ENCODE measurements at places on chromosomes 13 and 19.

DNA sequence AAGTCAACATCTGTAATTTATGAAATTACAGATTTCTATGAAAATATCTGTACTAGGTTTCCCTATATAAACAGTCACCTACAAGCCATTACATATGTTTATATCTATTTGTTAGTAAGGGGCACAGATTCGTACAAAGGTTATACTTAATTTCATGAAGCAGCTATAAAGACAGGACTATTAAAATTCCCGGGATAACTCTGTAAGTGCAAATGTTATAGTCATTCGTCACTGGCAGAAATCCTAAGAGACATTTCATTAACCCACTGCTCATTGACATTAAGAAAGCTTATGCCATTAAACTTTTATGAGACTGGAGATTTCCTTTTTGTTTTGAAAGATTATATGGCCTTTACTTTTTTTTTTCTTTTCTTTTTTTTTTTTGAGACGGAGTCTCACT lies 122.9 kb downstream of the MYO16 start:
- DNase-seq: peak; percentile 43

DNA sequence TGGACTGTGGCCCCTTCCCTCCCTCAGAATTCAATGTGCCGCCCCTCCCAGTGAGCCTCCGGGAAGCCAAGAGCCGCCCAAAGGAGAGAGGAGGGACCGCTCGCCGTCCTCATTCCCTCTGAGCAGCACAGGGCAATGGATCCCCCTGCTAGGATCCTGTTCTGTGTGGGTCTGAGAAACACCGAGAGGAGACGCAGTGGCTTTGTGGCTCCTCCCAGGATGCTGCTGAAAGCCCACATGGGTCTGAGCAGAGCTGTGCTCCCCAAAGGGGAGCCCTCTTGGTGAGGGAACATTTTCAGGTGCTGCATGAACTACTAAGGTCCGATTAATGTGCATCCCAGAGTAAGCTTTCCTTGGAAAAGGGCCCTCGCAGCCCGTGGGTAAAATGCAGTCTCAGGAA lies 30.4 kb downstream of the DHRS12 start:
- no peak for DNase-seq

GRCh38 chr13:50441130-50441529 lies 402.4 kb downstream of the DLEU7 start:
- no peak for DNase-seq

DNA sequence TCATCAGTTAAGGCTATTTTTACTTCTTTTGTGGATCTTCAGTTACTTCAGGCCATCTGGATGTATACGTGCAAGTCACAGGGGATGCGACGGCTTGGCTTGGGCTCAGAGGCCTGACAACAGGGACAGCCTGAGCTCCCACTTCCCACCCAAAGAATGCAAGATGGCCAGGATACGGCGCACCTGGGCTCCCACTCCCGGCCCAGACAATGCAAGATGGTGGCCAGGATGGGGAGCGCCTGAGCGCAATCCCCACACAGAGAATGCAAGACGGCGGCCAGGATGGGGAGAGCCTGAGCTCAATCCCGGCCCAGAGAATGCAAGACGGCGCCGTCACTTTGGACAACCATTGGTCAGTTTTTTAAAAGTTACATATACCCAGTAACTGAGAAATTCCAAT lies 25.3 kb upstream of the MIER2 start:
- DNase-seq: no peak

DNA sequence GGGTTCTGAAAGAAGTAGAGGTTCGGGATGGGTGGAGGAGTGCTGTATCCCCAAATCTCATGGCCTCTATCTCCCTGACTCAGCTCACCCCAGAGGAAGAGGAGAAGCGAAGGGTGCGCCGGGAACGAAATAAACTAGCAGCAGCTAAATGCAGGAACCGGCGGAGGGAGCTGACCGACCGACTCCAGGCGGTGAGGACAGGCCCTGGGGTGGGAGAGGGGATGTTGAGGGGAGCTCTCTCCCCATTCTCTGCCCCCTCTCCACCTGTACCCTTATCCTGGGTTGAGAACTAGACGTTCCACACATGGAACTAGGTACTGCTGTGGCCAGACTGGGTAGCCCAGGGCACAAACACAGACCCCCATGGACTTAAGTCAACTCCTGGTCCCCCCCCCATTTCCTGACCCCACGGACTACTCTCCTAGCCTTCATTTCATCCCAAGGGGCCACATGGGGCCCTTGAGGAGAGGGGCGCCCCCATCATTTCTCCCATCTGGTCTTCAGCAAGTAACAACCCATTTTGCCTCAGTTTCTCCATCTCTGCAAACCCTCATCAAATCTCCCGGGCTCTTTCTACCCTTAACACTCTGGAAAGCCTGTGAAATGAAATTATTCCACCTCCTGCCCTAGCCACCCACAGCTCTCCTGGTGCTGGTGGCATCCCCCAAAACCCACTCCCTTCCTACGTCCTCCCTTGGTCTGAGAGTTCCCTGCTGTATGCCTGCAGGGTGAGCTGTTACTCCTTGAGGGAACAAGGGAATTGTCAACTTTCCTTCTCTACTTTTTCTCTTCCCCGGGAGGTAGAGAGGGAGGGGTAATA lies 3.5 kb downstream of the FOSB start:
- no peak for DNase-seq

DNA sequence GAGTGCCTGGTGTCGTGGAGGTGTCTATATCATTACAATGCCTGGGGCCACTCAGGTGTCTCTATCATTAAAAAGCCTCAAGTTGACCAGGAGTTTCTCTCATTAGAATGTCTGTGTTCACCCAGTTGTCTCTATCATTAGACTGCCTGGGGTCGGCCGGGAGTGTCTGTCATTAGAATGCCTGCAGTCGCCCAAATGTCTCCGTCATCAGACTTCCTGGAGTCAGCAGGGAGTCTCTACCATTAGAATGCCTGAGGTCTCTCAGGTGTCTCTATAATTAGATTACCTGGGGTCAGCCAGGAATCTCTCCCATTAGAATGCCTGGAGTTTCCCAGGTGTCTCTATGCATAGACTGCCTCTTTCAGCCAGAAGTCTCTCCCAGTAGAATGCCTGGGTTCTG lies 1477.6 kb downstream of the UQCRFS1 start:
- no peak for DNase-seq

- DNase-seq: no peak
Measured at GRCh38 chr13:113041293-113041690, 64.3 kb upstream of the F7 start.

DNA sequence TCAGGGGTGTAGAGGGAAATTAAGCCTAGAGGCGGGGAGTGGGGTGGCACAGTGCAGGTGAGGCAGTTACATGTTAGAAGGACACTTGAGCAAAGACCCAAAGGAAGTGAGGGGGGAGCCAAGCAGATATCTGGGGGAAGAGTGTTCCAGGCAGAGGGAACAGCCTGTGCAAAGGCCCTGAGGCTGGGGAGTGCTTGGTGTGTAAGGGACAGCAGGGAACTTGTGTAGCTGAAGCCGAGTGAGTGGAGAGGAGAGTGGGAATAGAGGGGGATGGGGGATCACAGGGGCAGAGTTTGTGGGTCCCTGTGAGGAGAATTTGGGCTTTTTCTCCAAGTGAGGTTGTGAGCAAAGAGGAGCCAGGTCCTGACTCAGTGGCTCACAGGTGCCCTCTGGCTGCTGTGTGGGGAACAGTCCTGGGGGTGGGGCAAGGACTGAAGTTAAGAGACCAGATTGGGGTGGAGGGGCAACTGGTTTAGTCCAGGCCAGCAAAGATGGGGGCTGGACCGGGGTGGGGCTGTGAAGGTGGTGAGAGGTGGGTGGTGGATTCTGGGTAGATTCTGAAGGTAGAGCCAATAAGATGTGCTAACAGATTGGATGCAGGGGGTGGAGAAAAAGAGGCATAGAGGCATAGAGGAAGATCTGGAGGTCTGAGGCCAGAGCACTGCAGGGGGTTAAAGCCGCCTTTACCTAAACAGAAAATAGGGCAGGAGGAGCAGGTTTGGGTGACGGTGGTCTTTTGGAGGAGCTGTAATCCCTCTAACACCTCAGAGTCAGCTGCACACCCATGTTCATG lies 75.3 kb downstream of the CACNA1A start:
- DNase-seq: peak; percentile 19

DNA sequence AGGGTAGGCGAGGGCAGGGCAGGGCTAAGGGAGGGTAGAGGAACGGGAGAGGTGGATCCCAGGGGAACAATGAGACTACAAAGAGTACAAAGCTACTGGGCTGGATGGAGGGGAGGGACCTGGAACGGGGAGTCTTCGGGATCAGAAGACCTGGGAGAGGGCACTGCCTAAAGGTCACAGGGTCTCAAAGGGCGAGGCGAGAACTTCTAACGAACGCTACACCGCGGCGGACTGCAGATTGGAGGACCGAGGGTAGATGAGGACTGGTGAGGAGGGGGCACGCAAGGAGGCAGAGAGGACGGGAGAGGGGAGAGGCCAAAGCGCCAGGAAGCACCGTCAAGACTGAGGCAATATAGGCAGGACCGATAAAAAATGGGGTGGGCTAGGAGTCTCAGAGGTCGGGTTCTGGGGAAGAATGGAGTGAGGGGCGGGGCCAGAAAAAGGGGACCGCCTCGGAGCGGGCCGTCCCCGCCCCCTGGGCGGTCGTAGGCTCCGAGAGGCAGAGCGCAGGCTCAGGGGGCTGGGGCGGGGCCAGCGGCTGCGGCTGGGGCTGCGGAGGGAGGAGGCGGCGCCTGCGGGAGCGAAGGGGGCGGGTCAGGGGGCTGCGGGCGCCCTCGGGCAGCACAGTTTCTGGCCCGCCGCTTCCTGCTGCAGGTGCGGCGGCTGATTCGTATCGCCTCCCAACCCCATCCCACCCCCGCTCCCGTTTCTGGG lies 1.3 kb upstream of the KCNC3 start:
- no peak for DNase-seq

GRCh38 chr13:111548301-111548700 lies 227.9 kb downstream of the TEX29 start:
- DNase-seq: no peak

- peak; percentile 53 for DNase-seq
Measured at GRCh38 chr13:45162821-45163220, 38.0 kb downstream of the KCTD4 start.

DNA sequence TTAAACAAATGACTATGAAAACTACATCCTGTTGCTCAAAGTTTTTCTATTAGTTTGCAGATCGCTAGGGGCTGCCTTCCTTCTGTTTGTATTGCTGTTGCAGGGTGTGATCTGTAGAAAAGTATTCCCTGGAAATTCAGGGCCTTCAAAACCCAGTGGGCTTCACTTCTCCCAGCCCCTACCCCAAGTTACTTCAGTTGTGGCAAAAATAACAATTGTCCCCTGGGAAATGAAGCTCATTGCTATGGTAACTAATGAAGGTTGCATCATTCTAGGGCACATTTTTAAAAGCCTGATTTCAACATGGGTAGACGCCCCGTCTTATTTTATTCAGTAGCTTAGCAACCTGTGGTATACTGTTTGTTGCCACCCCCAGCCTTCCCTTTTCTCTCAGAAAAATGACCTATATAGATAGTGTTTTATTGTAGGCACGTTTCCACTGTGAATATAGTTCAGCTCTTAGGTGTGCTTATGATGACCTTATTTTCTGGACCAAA lies 60.9 kb downstream of the WDFY2 start:
- no peak for DNase-seq

DNA sequence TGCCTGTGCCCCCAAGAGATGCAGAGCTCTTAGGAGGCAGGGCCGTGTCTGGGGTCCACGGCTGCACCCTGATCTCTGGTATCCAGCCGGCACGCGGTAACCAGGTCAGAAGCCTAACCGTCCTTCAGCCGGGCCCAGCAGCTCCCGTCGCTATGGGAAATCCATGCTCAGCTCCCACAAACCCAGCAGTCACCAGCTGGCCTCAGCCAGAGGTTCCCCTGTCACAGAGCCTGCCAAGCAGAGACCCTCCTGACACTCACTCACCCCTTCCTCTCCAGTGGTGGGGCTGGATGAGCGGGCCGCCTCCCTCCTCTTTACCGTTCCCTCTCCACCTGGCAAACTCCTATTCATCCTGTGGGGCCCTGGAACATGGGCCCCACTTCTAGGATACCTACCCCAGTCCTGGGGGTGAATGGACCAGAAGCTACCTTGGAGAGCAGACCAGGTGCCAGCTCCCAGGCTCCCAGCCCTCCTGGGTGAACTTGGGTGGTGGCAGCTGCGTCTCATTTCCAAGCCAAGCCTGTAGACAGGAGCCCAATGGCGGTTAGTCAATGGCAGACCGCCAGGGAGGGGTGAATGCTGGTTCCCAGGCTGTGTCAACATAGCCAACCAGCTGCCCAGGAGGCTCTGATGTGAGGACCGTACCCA lies 21.4 kb upstream of the TCF3 start:
- DNase-seq: no peak

GRCh38 chr13:79384022-79384610 lies 21.9 kb downstream of the RBM26 start:
- no peak for DNase-seq

- no peak for DNase-seq
Measured at GRCh38 chr19:15124572-15125231, 17.5 kb downstream of the SYDE1 start.

DNA sequence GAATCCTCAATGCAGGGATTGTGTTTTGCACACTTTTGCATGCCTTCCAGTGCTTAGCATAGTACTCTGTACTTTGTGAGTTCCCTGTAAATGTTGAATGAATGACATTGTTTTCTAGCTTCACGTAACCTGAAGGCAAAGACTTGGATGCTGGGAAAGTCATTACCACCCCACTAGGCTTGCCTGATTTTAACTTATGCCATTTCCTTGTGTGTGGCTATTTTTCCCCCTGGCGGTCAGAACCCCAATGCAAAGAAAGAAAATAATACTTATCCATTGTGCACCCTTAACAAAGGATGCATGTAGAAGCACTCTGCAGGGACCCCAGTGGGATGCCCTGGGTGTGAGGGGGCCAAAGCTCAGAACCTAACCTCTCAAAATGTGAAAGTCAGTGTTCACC lies 1.2 kb upstream of the ENOX1 start:
- no peak for DNase-seq

DNA sequence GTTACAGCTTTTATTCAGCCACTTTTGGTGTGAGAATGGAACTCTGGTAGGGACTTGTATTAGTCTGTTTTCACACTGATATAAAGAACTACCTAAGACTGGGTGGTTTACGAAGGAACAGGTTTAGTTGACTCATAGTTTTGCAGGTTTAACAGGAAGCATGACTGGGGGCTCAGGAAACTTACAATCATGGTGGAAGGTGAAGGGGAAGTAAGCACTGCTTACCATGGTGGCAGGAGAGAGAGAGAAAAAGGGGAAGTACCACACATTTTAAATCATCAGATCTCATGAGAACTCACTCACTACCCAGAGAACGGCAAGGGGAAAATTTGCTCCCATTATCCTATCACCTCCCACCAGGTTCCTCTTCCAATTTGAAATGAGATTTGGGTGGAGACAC lies 942.2 kb downstream of the PCDH17 start:
- DNase-seq: no peak

GRCh38 chr19:46372901-46373490 lies 26.1 kb downstream of the PPP5C start:
- DNase-seq: no peak

DNA sequence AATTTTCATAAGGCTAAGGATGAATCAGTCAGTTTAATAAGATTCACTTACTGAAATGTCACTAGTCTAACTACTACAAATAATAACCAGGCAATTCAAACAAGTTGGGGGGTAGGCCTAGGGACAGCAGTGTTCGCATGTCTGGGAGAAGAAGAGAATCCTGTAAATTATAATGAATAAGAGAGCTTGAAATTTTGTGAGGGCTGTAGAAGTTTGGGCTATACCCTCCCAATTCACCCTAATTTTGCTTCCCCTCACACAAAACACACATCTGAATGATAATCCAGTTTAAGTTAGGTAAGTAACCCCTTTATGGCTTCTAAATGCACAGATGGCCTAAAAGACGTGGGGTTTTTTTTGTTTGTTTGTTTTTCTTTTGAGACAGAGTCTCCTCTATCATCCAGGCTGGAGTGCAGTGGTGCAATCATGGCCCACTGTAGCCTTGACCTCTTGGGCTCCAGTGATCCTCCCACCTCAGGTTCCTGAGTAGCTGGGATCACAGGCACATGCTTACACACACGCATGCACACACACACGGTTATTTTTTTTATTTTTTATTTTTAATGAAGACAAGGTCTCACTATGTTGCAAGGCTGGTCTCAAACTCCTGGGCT lies 69.9 kb downstream of the TBC1D4 start:
- no peak for DNase-seq

All from HFF-Myc (cell line).